SHP77 (cell line): ENCODE measurements at places on chromosomes 12 and 14.
A peak's percentile ranks its signal among the peaks of the same experiment; 100 is the strongest.

GRCh38 chr14:37090026-37090425, 82.4 kb downstream of the SLC25A21 start:
- DNase-seq: no peak

DNA sequence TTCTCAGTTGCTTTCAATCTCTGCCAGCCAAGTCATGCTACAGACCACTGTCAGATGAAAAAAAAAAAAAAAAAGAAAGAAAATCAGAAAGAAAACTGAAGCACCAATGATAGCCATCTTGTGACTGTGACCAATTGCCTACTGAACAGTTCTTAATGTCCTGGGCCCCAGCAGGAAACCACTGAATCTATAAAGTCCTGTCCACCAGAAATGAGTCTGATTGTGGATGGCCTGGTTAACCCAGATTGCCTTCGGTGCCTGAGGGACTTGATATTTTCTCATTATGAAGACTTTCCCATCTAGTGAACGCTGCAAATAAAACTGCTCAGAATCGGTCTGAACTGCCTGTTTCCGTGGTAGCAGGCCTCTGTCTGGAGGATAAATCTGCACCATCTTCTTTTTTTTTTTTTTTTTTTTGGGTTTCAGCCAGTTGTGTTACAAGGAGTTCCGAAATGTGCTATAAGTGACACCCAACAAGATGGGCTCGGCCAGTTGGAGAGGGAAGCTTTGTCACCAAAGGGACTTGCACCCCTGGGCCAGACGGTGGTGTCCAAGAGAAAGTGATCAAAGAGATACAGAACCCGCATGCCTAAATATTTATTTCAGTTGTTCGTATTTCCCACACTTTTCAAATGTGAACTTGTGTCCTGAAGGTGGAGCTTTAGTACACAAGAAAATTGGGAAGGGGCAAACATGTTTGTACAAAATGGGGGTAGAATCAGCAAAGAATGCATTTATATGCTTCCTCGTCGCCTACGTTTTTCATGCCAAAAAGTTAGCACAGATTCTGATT, 3.0 kb upstream of the PLXNC1 start:
- no peak for DNase-seq

GRCh38 chr14:72033365-72033764, 101.1 kb downstream of the RGS6 start:
- no peak for DNase-seq

- no peak for DNase-seq
Observed at GRCh38 chr14:92632546-92633273, 115.7 kb downstream of the LGMN start.

GRCh38 chr12:65907513-65907912, 83.2 kb downstream of the HMGA2 start:
- no peak for DNase-seq

DNA sequence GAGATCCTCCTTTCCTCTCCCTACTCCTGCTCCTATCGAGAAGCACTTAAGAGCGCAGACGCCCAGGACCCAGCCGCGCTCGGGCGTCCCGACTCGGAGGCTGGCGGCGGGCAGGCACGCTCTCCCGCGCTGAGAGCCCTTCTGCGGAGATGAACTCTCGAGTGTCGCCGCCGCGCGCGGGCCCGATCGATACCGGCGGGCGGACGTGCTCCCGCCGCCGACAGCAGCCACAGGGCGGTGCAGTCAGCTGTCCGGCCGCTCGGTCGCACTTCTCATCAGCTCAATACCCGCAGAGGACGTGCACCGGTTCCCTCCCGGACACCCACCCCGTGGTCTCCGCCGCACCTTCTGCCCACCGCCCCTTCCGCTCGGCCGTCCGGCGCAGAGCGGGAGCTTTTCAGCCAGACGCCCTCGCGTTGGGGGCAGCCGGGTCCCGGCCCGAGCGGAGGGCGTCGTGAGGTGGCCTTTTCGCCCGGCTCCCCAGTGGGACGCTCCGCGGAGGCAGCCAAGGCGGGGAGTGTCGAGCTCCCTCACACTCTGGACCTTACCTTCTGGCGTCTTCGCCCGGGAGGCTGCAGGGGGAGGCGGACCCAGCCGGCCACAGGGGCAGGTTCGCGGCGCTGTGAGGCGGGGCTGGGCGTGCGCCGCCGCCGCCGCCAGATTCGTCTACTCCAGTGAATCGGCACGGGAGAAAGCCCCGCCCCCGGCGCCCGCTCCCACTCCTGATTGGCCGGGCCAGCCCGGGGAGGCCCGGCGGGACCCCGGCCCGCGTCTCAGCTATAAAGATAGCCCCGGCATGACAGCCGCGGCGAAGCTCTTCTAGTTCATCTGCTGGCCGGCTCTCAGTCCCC, at the start of gene INSM2:
INSM2 (plus strand) TSS at position 808 of the 851 bp plus-strand sequence. CDS start 89 bp downstream, outside the sequence.
- DNase-seq: peak; percentile 92

- DNase-seq: no peak
Observed at GRCh38 chr14:35405304-35405996, 901 bp upstream of the NFKBIA start.

- DNase-seq: no peak
Observed at GRCh38 chr12:27284751-27285150, 40.7 kb downstream of the STK38L start.

- DNase-seq: no peak
Observed at GRCh38 chr12:48175613-48176416, 7.6 kb upstream of the CCDC184 start.

DNA sequence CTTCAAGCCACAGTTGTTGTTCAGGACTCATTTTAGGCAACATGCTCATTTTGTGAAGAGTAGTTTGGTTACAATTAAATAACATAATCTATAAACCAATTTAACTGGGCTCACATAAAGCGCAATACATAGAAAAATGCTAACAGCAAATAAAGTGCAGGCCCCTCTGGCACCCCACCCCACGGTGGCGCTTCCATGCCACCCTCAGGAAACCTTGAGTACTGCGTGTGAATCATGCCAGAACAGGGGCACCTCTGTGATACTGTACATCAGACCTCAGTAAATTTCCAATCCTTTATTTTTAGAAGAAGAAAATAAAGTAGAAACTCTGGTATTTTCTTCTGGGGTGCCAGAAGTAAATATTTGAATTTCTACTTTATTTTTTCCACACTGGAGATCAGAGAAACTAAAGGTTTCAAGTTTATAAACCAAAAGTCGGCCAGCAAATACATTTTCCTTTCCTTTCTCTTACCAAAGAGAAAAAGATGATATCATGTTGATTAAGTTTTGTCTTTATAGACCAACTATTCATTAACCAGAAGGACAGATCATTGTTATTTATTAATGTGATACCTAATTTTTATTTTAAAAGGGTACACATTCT, 316.8 kb downstream of the PAWR start:
- no peak for DNase-seq

- no peak for DNase-seq
Observed at GRCh38 chr14:70935135-70935534, 27.9 kb downstream of the PCNX1 start.

GRCh38 chr12:124709722-124710687, 142.6 kb upstream of the NCOR2 start:
- DNase-seq: peak; percentile 45

- DNase-seq: no peak
Observed at GRCh38 chr12:28583701-28584261, 393.5 kb downstream of the CCDC91 start.

GRCh38 chr12:64065881-64066451, 156.1 kb downstream of the KICS2 start:
- no peak for DNase-seq

- DNase-seq: no peak
Observed at GRCh38 chr14:92607702-92608429, 94.3 kb downstream of the RIN3 start.

GRCh38 chr12:88982694-88983093, 369.6 kb downstream of the DUSP6 start:
- no peak for DNase-seq

- DNase-seq: no peak
Observed at GRCh38 chr12:76680940-76681339, 83.0 kb upstream of the ZDHHC17 start.

- no peak for DNase-seq
Observed at GRCh38 chr12:10170216-10170615, 1.7 kb downstream of the OLR1 start.

DNA sequence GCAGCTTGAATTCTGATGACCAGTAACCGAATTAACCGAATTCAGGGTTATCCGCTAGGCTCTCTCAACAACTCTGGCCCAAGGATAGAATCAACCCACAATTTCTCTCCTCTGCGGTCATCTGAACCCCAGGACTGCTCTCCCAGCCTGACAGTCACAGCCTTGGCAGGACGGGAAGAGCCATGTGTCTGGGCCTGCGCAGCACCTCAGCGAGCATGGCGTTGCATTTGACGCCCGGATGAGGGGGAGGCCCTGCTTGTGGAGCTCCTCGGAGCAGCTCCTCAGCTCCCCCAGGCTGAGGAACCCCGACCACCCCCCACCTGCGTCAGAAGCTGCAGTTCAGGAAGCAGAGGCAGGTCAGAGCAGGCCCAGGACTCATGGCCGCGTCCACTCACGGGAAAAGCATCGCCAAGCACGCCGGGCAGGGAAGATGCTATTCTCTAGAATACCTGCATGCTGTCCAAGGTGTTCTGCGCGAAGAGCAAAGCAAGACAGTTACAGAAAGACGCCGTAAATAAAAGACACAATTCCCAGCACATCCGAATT, 131.1 kb downstream of the PIWIL1 start:
- no peak for DNase-seq

- DNase-seq: no peak
Observed at GRCh38 chr14:50524060-50524459, 8.3 kb downstream of the MAP4K5 start.

DNA sequence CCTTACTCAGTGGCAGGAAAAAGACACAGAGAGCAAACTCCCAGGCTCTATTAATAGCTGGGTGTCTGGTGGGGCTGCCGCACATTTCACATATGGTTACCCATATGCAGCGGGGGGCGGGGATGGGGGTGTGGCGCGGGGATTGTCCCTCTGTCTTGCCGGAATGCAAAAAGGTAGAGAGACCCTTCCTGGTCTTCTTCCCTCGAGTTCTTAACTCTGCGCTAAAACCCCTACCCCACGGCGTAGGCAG, 1.7 kb downstream of the PRMT8 start:
- peak; percentile 18 for DNase-seq

DNA sequence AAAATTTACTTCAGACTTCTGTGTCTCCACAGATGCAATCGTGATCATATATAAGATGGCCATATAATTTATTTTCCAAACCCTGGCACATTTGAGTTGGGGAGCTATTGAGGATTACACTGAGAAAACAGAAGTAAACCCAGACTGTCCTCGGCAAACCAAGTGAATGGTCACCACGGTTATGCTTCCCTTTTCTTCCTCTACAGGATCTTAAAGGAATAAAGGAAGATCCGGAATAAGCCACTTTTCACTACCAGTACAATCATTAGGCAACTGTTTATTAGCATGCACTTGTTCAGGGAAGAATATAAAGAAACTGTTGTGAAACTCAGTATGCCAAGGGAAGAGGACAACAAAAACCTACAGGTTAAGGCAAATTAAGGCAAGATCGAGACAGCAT, 27.6 kb downstream of the SBNO1 start:
- no peak for DNase-seq

DNA sequence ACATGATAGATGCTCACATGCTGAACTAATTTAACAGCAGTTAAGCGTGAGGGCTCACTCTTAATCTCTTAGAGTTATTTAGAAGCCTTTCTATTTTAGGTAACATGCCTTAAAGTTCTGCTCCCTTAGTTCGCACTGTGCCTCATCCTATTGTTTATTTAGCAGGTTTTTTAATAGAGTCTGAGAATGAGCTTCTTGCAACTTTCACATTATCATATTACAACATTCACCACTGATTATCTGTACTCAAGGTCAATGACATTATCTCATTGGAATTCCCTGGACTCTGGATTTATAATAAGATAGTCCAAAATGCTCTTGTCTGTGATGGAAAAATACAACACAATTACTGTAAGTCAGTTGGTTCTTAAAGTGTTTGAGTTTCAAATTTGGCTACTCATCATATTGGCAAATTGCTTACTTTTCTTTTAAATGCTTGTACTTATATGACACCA, 183.6 kb upstream of the SLC38A2 start:
- no peak for DNase-seq

GRCh38 chr12:107439026-107439738, 246.4 kb upstream of the PWP1 start:
- no peak for DNase-seq

GRCh38 chr14:104871656-104872468, 6.8 kb downstream of the CEP170B start:
- DNase-seq: no peak

GRCh38 chr14:60079723-60080122, 12.0 kb upstream of the PCNX4 start:
- no peak for DNase-seq

GRCh38 chr12:6840761-6841515, at the start of gene GNB3:
TSS of gene GNB3 (plus strand) at chr12:6840925. CDS start at chr12:6841288, 363 bp downstream.
- DNase-seq: no peak

DNA sequence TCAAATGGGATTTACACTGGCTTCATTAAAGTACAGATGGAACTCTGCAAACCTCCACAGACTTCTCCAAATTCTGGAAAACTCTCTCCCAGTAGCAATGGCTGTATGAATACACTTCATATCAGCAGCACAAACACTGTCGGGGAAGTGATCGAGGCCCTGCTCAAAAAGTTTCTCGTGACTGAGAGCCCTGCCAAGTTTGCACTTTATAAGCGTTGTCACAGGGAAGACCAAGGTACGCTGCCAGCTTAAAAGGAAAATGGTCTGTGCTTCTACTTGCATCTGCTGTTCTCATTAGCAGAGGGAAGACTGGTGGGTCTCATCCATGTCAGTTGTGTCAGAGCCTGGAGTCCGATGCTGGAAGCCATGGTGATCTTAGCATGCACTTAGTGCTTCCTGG, 71.0 kb downstream of the GNS start:
- no peak for DNase-seq

DNA sequence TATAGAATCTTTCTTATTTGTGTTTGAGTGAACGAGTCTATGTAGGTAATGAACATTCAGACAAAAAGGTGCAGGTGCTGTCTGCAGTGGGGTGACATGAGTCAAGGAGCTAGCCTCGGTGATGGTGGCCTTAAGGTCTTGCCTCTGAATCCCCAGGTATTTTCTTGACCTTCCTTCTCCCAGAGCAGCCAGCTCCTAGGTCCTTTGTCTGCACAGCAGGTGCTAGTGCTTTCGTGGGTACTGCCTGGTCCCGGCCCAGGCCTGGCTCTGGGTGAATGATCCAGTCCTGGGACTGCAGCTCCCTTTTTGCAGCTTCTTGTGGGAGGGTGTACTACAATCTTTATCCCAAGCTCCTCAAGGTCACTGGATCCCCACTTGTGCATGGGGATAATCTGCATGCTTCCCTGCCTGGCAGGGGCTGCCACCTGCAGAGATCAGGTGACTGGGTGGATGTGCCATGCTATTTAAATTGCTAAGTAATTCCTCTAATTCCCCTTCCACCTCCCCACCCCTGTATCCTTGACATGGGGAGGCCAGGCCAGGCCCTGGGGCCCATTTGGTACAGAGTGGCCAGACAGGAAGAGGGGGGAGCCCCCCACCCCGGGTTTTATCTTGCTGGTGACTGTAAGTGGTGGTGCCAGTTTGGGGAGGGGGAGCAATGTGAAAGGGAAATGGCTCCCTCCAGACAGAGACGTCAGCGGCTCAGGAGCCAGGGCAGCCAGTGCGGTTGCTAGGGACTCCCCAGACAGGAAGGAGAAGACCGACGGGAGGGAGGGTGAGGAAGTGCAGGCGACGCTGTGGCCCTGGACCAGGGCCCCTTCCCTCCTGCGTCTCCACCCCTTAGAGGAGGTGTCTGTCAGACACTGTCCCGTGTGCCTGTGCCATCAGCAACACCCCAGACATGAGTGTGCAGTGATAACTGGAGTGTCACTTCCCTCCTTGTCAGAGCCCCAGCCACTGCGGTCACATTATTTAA, 6.7 kb downstream of the VASH1 start:
- peak; percentile 10 for DNase-seq
